ENCODE measurements at places on chromosomes 12 and 14.
A peak's percentile ranks its signal among the peaks of the same experiment; 100 is the strongest.

- no peak for DNase-seq
Measured at GRCh38 chr12:5733916-5734315, 211.1 kb downstream of the ANO2 start.

DNA sequence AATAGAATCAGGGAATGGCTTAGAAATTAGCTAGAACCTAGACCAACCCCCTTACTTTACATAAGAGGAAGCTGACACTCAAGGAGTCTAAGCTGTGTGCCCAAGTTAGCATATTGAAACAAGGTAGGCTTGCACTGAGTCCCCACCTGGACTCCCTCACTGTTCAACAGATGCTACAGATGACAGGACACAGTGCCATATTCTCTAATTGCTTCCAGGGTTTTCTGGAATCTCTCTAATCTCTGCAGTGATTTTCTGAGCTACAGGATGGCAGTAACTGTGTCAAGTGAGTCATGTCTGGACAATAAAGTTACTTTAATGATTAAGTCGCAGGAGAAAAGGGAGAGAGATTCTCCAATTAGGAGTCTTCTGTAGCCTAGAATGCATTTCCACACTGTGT lies 35.8 kb downstream of the AKAP6 start:
- no peak for DNase-seq

DNA sequence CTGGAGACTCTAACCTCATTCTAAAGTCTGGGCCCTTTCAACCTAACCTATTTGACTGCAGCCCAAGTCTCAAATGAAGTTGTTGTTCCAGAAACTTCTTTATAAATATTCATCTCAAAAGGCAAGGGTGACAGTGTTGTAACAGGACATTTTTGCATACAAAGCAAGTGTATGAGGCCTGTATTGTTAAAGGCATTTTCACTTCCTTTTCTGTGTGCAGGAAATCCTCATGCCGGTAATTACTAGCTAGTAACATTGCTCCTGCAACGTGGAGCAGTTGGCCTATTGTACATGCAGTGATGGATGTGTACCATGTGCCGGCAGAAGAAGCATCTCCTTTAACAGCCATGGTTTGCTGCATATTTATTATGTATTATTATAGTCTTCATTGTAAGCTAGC lies 156.5 kb upstream of the RMST start:
- no peak for DNase-seq

DNA sequence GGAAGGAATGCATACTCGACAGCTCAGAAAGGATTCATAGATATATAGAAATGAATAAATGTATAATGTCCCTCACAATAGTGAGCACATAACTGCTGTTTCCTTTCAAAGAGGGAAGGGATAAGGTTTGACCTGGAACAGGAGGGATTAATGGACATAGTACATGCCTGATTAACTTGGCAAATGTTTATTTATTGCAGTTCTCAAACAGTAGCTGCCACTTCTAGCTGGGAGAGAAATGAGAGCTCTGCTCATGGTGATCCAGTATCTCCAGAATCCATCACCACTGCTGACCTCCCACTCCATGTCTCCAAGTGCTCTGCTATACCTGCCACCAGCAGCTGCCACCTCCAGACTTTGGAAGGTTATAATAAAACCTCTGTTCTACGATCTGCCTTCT lies 108.1 kb downstream of the LRIG3 start:
- DNase-seq, result no peak

- no peak for DNase-seq
Measured at GRCh38 chr12:55631056-55631455, 5.6 kb upstream of the OR10P1 start.

DNA sequence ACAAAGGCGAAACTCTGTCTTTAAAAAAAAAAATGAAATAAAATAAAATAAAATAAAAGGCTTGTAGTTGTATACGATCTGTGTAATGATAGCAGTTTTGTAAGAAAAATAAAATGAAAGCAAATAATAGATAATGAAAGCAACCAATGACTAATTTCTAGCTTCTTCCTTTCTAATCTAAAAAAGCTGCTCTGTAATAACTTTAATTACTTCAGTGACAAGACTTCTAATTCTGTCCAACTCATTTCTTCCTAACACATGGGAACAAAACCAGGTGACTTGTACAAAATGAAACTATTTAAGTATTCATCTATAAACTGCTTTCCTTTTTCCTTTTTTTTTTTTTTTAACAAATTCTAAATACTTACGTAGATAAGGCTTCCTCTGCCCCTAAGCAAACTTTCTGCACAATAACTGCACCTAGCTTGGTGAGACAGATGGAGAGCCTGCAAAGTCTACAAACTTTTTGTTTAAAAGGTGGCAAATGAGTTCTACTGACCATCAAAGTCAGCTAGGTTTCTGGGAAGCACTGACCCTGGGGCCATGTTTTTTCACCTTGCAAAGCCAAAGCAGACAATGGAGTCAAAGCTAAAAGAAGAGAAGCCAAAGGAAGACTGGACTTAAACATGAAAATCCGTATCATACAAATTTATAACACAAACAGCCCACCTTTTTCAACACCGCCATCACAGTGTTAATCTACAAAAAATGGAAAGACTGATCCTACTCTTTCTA lies 28.2 kb downstream of the DENND5B start:
- no peak for DNase-seq

- DNase-seq, result no peak
Measured at GRCh38 chr12:103632554-103633216, 45.6 kb downstream of the STAB2 start.

- no peak for DNase-seq
Measured at GRCh38 chr12:67468549-67469245, 179.8 kb upstream of the DYRK2 start.

- no peak for DNase-seq
Measured at GRCh38 chr12:57380300-57380699, 50.5 kb downstream of the R3HDM2 start.

DNA sequence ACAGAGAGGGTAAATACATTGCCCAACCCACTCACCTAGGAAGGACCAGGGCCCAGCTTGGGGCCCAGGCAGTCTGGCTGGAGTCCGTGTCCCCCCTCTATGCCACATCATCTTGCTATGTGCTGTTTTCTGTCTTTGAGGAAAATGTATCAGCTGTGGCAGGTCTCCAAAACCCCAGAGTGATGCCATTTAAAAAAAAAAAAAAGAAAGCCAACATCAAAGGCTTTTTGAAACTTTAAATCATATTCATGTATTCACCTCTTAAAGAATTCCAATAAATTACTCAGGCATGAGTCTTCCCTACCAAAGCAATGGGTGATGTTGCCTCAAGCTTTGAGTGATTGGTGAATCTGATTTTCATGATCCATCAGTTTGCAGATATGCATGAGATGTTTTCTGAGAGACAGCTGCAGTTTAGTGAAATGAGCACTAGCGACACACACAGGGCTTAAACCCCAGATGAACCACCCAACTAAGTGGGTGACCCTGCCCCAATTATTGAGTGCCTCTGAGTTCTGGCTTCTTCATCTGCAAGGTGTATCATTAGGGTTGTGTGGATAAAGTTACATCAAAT lies 6.1 kb downstream of the KRT81 start:
- DNase-seq, result no peak

- no peak for DNase-seq
Measured at GRCh38 chr14:21874946-21875345, 201.3 kb upstream of the OR4E1 start.

GRCh38 chr12:14322403-14322802 lies 43.1 kb upstream of the ATF7IP start:
- no peak for DNase-seq

DNA sequence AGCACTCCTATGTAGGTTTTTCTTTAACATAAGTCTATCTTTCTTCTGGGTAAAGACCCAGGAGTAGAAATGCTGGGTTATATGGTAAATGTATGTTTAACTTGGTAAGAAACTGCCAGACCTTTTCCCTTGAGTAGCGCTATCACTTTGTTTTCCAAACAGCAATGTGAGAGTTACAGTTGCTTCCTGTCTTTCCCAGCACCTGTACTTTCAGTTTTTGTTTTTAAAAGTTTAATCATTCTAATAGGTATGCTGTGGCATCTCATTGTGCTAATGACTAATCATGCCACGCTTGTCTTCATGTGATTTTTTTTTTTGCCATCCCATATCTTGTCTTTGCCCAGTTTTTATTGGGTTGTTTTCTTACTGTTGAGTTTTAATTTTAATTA lies 28.1 kb downstream of the GIT2 start:
- no peak for DNase-seq

DNA sequence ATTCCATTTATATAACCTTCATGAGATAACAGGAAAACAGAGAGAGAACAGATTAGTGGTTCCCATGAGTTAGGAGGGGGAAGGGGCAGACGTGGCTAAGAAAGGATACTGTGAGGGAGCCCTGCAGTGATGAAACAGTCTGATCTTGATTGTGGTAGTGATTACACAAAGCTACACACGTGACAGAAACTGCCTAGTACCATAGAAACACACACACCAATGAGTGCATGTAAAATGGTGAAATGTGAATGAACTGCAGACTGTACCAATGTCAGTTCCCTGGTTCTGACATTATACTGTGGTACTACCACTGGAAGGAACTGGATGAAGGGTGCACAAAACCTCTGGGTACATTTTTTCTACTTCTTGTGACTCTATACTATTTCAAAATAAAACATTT lies 36.9 kb downstream of the NRDE2 start:
- no peak for DNase-seq

DNA sequence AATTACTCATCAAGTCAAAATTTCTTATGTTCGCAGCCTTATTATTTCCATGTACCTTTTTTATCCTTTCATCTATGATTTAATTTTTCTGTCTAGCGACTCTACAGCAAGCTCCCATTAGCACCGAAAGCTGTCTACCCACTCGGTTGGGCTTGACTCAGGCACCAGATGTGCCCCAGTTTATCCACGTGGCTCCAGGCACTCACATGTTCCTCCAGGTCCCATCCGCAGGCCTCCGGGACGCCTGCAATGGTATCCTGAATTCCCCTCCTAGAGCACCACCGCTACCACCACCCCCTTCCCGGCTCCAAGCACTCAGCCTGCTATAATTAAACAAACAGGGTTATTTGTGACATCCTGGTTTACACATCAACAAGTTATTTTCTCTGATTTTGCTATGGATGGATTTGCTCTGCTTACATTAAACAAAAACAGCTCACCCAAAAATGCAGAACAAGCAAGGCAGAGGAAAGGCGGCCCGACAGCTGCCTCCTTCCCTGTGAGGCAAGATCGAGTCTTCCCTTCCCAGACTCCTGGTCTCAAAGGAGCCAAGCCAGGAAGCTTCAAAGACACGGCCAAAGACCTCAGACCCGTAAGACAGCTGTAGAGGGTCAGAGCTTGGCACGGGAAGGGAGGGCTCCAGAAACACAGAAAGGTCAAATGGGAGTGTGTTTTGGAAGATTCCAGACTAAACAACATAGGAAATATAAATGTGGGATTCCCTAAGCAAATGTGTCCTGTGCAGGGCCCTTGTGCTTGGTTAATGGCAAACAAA lies 253.8 kb downstream of the TTC8 start:
- DNase-seq, result no peak

GRCh38 chr14:85454226-85454813 lies 75.6 kb upstream of the FLRT2 start:
- DNase-seq, result no peak

GRCh38 chr12:41213107-41213506 lies 25.0 kb downstream of the PDZRN4 start:
- DNase-seq, result no peak

GRCh38 chr12:42396473-42397259 lies 70.7 kb downstream of the PPHLN1 start:
- DNase-seq, result no peak

DNA sequence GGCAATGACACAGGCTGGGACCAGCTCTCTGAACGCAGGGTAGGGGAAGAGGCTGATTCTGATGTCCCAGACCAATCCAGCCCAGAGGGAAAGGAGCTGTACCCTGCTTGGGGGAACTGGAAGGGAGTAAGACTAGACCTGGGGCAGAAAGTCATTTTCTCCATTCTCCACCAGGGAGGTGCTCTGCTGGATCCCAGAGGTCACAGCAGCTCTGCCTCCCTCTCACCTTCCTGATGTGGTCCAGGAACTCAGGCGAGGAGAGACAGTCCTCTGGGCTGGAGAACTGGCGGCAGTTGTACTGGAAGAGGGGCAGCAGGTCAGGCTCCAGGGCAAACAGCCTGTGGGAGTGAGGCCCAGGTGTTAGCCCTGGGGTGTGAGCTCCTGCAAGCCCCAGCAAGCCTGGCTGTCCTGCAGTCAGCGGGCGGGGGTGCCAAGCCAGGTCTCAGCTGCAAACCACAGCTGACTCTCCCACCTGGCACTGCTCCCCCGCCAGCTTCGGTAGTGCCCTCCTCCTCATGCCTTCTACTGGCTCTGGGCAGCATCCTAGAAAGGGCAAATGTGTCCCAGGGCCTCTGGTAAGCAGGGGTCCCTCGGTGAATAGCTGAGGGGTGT lies 1.9 kb downstream of the NGB start:
- no peak for DNase-seq

DNA sequence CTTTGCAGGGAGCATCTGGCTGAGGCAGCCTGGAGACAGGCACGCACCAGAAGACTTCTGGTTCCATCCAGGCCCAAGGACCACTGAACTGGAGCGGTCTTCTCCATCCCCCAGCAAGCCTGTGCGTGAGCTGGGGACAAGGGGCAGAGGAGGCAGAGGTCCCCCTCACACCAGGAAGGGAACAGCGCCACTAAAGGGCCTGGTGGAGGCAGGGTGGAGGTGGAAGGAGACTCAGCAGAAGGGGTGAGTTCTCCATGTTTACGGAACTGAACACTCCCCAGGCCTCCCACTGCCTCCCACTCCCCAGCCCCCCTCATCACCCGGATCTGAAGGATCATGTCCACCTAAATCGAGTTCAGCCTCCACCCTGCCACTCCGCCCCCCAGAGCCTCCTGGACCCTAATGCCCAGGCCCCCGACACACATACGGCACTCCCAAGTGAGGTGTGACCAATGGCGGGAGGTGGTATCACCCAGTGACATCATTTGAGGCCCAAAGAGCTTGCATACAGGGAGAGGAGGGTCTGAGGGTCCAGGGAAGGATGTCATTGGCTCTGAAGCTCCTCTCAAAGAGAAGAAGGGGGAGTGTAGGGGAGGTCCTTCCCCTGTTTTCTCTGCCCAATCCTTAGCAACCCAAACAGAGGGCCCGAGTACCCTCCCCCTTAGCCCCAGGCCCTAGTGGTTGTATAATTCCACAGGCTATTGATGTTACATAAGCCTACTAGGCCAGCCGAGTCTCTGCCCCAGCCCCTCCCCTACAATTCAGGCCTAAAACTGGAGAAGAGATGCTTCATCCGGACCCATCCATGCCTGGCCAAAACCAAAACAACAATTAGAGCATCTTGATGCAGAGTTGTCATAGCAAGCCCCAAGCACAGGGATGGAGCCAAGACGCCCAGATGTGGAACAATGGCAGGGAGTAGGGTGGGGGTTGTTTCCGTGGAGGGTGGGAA lies 1.0 kb downstream of the FAIM2 start:
- DNase-seq, result peak; percentile 68

- DNase-seq, result no peak
Measured at GRCh38 chr14:103418481-103418818, 33.2 kb downstream of the MARK3 start.

GRCh38 chr14:64296561-64296960 lies 2.4 kb upstream of the ESR2 start:
- DNase-seq, result no peak

DNA sequence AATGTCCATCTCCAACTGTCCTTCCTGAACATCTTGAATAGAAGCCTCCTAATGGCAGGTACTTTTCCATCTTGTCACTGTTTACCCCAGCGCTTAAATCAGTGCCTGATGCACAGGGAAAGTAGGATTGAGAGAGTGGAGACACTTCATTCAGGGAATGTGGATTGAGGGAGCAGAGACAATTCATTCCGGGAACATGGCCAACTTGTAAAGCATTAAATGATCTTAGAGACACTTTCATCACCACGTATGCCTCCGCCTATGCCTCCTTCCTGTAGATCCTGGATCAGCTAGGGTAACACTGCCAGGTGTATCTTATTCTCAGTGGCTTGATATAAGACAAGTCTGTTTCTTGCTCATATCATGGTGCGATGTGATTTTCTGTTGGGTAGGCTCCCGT lies 67.6 kb upstream of the CSRP2 start:
- DNase-seq, result no peak
